ENCODE measurements at places on chromosomes 7 and 10.
A peak's percentile ranks its signal among the peaks of the same experiment; 100 is the strongest.

DNA sequence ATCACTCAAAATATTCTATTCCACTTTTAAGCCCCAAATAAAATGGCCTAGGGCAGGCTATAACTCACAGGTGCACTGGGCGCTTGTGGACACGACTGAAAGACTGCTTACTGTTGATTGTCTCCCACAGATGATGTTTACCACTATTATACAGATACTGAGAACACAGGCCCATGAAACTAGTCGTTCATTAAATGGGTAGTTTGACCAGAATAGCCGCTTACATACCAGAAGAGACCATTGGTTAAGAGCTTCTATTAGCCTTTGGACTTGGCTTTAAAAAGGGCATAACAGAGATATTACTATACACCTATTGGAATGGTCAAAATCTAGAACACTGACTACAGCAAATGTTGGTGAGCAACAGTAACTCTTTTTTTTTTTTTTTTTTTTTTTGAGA lies 4.3 kb downstream of the CCDC6 start:
- no peak for DNase-seq

DNA sequence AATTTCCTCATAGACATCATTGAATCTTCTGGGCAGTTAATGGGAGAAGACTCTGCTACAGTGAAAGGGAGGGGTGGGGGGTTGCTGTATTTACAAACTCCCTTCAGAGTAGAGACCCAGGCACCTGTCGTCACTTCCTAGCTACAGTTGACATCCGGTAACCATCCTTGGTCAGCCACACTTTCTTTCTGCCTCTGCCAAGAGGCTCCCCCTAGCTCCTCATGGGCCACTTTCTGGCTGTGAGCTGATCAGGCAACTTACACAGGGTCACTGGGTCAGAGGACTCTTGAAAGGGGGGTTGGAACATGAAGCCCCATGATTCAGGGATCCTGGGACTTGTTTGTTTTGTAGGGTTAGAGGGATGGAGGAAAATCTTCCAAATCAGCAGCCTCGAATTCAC lies 1.2 kb downstream of the TECPR1 start:
- DNase-seq, result peak; percentile 21

- DNase-seq, result no peak
These were observed 7.9 kb downstream of the CPED1 start for GRCh38 chr7:120996333-120996987.

DNA sequence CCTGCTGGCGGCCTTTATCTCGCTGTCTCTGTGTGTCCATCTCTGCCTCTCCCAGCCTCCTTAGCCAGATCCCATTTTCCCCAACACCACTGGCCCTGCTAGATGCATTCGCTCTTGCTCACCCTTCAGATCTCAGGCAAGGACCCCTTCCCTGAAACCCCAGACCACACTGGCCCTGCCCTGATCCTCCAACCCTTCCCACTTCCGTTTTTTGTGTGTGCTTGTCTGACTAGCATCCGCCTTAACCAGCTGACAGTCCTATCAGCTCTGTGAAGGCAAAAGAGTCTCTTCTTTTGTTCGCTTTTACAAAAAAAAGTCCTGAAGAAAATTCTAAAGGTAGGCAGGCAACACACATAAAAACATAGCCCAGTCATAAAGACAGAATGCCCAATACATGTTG lies 28.7 kb downstream of the CHST15 start:
- no peak for DNase-seq

- no peak for DNase-seq
These were observed 1.9 kb downstream of the AGBL3 start for GRCh38 chr7:134988161-134988560.
